Retinal pigment epithelial cell (primary cell): ENCODE measurements at places on chromosomes 5 and 9.
A peak's percentile ranks its signal among the peaks of the same experiment; 100 is the strongest.

GRCh38 chr5:145906401-145906800 is 30.0 kb upstream of the SH3RF2 start:
- DNase-seq: peak; percentile 34

- DNase-seq: peak; percentile 56
Measured at GRCh38 chr9:27791311-27791710, 218.0 kb upstream of the C9orf72 start.

GRCh38 chr9:132242621-132243155 is 80.8 kb downstream of the NTNG2 start:
- no peak for DNase-seq

- DNase-seq: no peak
Measured at GRCh38 chr5:109223531-109223930, 186.2 kb downstream of the PJA2 start.

- DNase-seq: peak; percentile 87
Measured at GRCh38 chr5:167642779-167643517, 648.5 kb upstream of the WWC1 start.

DNA sequence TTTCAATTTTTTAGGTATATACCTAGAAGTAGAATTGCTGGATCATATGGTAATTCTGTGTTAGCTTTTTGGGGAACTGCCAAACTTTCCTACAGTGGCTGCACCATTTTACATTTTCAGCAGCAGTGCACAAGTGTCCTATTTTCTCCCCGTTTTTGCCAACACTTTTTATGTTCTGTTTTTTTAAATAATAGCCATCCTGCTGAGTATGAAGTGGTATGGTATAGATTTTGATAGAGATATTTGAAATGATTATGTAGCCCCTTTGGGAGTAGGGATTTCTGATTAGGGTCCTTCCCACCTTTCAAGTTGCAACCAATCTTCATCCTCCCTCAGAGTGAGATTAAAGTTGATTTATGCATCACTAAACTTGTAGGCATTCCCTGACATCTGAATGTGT is 76.5 kb downstream of the ARHGEF28 start:
- DNase-seq: no peak

DNA sequence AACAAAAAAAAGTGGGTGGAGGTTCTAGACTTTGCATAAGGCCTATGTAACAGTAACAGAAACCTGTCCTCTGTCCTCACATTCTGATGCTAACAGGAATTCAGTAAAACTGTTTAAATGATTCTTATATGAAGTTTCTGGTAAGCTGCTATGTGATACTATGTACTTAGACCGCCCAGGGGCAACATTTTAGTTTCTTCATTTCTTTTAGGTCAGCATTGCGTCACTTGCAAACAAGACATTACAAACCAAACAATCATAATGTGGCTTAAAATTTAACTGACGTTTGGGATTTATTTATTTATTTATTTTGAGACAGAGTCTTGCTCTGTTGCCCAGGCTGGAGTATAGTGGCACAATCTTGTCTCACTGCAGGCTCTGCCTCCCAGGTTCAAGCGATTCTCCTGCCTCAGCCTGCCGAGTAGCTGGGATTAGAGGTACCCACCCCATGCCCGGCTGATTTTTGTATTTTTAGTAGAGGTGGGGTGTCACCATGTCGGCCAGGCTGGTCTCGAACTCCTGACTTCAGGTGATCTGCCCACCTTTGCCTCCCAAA is 44.3 kb downstream of the TENT4A start:
- DNase-seq: no peak

DNA sequence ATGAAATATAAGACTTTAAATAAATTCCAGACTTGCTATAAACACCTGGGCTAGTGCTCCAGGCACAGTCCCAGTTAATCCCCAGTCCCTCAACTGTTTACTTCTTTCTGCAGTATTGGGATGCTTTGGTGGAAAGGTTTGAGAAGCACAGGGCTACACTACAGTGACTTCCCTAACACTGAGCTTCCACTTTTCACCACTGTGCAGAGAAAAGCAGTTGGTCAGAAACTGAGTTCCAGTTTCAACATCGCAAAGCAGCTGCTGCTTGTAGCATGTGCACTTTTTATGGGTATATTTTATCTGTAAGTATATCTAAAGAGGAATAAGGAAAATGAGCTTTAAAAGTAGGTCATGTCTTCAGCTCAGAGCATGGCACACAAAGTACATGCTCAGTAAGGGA is 339.7 kb downstream of the NTRK2 start:
- DNase-seq: no peak

DNA sequence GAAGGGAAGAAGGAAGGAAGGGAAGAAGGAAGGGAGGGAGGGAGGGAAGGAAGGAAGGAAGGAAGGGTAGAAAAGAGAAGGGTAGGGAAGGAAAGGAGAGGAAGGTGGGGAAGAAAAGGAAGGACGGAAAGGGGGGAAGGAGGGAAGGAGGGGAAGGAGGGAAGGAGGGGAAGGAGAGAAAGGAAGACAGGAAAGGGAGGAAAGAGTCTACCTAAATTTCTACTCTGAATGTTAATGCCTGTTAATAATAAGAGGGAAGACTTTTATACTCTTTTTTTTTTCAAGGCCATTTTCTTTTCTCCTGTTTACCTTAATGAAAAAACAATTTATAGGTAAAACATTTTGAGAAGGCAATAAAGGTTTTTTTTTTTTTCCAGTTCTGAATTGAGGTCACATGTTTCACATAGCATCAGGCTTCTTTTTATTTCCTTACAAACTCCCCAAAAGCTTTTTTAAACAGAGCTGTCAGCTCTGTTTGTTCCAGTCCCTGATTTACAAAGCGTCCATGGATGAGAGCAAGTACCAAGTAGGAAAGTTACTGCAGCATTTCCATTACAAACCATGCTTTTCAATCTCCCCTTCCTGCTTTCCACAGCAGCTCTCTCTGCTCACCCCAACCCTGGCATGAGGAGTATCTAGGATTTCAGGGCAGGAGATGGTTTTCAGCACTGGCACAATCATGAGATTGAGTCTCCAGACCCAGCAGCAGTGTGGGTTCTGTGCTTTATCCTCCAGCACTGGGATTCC is 173.9 kb downstream of the GNAQ start:
- DNase-seq: no peak

GRCh38 chr5:133510634-133511262 is 101.6 kb downstream of the FSTL4 start:
- DNase-seq: no peak

GRCh38 chr9:37602817-37603216 is 10.4 kb upstream of the TOMM5 start:
- no peak for DNase-seq

- DNase-seq: no peak
Measured at GRCh38 chr5:127601601-127602000, 47.3 kb upstream of the CTXN3 start.

DNA sequence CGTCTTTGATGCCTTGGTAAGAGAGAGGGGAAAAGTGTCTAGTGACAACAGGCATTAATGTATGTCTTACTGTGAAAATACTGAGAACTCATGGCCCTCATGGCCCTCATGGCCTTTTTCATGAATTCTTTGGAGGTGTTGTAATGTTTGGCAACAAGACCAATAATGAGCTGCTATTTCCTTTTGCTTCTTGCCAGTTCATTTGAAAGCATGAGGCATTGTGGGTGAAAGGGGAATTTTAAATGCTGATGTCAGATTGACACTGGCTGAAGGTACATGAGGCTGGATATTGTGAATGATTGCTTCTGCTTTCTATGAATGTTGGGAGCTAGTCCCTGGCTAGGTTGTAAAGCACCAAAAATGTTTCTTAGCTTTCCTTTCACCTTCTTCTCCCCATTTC is 79.2 kb downstream of the DOCK2 start:
- DNase-seq: no peak

GRCh38 chr9:12813533-12813932 is 38.7 kb downstream of the LURAP1L start:
- no peak for DNase-seq

DNA sequence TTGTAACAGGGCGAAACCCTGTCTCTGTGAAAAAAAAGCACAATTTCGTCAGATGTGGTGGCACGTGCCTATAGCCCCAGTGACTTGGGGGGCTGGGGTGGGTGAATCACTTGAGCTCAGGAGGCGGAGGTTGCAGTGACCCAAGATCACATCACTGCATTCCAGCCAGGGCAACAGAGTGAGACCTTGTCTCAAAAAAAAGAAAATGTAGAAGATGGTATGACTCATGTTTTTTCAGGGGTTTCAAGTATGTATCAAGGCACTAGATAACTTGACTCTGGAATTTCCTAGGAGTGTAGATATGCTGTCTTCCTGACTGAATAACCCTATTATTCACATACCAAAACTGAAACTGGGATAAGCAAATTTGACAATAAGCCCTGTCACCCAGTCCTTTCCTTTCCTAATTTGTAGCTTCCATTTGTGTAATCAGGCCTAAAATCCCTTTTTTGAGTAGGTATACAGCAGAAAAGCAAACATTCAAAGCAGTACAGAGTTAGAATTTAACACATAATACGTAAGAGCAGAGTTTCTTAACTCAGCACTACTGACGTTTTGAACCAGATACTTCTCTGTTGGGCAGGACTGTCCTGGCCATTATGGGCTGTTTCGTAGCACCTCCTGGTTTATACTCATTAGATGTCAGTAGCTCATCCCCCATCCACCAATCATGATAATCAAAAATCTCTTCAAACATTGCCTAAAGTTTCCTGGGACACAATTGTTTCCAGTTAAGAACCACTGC is 17.3 kb upstream of the ANKRD18B start:
- DNase-seq: peak; percentile 74

- no peak for DNase-seq
Measured at GRCh38 chr5:38376404-38376803, 118.0 kb downstream of the EGFLAM start.

DNA sequence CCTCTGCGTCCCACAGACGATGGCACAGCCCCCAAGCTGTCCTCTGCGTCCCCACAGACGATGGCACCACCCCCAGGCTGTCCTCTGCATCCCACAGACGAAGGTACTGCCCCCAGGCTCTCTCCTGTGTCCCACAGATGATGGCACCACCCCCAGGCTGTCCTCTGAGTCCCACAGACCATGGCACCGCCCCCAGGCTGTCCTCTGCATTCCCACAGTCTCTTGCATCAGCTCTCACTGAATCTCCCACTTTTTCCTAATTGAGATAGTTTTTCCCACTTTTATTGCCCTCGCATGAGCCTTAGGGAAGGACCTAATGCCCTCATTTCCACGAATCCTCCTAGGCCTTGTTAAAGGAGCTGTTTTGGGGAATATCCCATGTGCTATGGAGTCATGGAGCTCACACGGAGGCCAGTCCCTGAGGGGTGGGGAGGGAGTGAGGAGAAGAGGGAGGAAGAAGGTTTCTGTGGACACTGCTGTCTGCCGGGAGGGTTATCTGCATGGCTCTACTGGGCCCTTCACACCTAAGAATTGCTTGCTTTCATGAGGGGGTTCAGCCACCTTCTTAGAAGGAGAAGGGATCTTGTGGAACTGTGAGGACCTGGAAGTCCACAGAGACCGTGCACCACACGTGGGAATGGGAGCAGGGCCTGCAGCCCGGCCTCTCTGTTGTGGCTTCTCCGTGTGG is 58.2 kb upstream of the PTCH1 start:
- DNase-seq: no peak

DNA sequence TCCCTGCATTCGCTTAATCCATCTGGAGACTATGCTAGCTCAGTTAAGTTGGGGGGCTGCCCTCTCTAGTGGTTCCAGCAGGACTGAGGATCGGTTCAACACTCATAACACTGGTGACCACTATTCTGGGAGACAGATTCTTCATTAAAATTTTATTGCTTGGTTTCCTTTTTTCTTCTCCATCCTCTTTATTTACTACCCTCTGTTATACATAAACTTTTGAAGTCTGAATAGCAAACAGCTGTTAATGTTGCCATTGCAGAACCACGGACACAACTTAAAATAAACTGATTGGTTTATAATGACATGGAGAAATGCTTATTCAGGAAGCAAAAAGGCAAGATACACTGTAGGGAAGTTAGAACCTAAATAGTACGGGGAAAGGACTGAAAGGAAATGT is 22.1 kb downstream of the IQGAP2 start:
- DNase-seq: no peak

GRCh38 chr9:124359426-124359825 is 55.8 kb downstream of the PSMB7 start:
- DNase-seq: no peak
